ENCODE measurements at places on chromosomes 4 and X.

DNA sequence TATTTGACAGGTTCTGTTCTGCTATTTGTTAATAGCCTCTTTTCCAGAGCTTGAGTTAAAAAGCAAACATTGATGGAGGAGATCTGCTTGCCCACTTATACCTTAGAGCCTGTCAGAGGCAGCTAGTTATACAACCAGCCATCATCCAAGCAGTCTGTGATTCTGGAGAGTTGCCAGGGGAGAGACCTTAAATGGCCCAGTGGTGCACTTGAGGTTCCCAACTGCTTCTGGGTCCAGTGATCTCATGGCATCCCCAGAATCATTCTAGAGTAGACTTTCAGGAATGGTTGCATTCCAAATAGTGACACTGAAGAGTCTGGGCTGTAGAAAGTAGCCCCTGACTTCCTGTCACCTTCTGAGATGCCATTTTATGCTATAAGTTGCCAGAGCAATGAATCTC is 160.7 kb downstream of the FHIP1A start:
- DNase-seq, result no peak

GRCh38 chr4:119246177-119246733 is 33.7 kb downstream of the USP53 start:
- DNase-seq, result no peak

DNA sequence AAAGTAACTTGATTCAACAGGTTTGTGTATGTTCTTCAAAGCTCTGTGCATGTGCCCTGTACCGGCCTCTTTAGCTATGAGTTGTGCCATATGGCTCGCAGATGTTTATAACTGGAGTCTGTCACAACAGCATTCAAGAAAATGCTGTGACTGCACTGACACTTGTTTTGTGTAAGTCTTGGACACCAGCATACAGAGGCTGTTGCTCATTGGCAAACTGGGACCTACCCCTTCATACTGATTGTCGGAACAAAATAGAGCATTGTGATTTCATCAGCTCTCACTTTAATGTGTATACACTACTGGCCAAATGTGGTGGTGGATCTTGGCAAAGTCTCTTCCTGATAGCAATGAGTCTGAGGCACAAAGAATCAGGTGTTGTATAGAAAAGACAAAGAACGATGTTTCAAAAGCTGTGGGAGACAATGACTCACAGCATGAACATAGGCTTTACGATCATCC is 133.9 kb downstream of the EGF start:
- DNase-seq, result no peak

- no peak for DNase-seq
Measured at GRCh38 chr4:8702516-8703400, 110.2 kb downstream of the CPZ start.

- DNase-seq, result no peak
Measured at GRCh38 chrX:13520936-13521335, 48.5 kb upstream of the EGFL6 start.

DNA sequence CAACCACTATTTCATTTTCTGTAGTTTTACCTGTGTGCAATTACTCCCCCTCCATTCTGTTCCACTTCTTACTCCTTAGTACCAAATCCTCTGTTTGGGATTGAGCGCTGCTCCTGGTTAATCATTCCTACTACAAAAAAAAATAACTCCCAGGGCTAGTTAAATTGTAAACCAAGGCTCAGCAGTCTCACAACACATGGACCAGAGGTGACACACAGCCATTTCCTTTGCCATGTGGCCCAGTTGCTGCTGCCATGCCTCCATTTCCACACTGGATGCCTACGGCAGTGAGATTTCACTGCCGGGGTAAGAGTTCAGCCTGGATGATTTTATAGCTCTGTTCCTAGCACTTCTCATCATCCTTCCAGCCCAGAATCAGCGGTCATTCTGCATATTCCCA is 107.2 kb downstream of the AKAP4 start:
- no peak for DNase-seq

DNA sequence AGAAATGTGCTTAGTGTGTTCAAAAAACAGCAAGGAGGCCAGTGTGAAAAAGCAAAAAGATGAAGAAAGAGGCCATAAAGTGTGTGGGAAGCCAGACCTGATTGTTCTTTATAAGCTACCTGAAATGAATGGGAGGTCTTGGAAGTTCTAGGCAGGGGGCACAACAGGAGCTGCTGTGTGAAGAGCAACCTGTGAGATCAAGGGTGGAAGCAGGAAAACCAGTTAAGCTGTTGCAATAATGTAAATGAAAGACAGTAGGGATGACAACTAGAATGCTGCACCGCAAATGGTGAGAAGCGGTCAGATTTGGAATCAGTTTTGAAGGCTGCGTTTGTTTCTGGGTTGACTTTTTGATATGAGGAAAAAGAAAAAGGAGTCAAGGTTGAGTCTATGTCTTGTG is 123.5 kb downstream of the TMEM144 start:
- no peak for DNase-seq

- no peak for DNase-seq
Measured at GRCh38 chr4:31272331-31273061, 552.3 kb downstream of the PCDH7 start.

GRCh38 chr4:100894339-100894870 is 376.6 kb upstream of the EMCN start:
- no peak for DNase-seq
